Karpas-422 (cell line): ENCODE measurements at places on chromosomes 7 and 10. TPM values are rescaled to one million over a fixed set of nuclear protein-coding genes. Genes with fewer than 3 reads are reported as not detected.

DNA sequence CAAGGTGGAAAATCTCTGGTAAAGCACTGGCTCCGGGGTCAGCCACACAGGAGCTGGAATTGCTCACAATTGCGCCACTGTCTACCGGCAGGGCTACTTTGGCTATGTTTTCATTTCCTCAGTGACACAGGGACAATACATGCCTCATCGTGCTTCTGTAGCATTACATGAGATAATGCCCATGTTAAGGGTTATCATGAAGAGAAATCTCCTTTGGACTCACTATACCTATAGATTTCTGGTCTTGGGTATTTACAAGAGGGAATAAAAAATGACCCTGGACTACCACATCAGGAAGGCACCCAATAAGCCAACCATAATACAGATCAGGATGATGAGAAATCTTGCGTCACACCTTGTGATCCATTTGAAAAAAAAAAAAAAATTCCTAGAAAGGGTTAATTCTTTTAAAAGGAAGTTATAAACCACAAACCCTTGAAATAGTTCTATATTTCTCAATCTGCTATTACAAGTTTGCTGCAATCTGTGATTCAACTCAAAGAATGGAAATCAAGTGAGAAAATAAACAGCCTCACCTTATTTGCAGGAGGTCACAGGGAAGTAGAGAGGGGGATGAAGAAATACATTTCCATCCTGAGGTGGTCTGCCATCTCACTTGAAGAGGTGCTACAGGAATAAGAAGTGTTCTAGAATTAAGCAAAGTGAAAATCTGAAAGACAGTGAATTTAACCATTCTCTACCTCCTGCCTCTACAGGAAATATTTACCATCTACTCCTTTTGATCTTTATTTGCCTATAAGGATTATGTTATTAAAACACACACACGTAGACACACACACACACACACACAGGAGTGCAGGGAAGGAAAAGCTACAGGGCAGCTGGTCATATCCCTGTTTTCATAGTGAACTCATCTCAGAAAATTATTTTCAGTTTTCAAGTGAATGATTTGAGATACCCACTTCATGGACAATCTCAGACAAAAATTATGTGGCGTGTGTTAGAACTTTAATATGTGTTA, 231.3 kb upstream of the CELF2 start:
- DNase-seq: no peak

DNA sequence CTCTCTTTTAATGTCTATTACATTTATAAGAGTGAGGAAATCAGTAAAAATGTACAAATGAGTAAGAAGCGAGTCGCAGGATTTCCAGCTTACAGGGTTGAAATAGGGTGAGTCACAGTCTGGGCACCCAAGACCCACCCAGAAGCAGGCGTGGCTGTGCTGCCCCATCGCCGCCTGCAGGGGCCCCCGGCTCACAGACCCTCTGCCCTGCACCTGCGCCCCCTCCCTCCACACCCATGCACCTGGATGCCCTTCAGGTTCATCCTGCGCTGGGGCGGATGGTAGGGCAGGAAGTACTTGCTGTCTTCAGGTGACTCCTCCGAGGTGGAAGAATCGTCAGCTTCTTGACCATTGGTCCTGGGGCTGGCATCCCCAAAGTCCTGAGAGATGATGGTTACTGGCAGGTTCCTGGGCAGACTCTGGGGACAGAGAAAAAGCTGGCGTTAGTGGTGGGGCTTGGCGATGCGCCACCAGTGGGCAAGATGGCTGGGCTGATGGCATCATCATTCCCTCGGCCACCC, 90.2 kb upstream of the GNA12 start:
- no peak for DNase-seq

DNA sequence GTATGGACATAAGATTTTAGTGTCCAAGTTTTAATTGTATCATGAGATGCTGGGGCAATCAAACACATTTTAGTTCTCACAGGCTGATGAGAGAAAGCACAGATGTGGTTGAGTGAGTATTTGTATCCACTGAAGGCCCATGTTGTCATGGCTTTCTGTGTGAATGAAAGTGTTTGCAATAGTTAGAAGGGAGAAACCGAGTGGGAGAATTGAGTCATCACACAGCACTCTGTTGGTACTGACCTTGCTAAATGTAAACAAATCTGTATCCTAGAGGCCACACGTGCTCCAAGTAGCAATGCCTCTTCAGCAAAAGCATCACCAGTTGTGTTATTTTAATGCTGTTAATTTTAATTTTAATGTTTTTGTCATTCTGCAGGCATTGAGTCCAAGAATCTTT, 121.2 kb downstream of the EMX2 start:
- no peak for DNase-seq

DNA sequence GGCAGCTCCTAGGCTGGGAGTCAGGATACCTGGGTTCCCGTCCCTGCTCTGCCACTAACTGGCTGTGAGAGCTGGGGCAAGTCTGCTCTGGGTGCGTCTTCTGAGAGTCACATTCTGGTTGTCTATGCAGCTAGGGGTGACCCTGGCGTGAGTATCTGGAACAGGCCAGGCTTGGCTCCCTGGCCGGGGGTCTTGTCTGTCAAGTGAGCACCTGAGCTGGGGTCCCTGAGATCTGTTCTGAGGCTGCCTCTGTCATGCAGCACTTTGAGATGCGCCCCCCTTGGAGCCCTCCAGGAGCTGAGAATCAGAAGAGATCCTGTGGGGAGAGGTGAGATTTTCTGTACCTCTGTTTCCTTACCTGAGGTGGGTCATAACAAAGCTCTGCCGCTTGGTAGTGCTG, 7.5 kb downstream of the AGAP3 start:
- DNase-seq: no peak

DNA sequence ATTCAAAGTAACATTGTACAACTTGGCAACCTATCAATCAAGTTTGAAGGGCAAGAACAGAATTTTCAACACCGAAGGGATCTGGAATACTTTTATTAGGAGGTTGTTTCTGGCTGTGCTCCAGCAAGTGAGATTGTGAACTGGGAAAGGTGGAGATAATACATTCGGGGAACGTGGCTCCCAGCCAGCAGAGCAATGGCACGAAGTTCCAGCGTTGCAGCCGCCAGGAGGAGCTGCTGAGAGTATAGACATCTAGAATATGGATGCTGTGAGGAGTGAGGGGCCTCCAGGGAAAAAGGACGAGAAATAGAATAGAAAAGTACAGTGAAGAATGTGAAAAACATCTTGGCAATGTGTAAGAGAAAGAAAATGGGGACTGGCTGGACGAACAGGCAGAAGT, 69.5 kb downstream of the TCERG1L start:
- peak; percentile 75 for DNase-seq

SCART1 gene
- total RNA-seq: 6.9 and 7.0 TPM in 2 replicates

DNA sequence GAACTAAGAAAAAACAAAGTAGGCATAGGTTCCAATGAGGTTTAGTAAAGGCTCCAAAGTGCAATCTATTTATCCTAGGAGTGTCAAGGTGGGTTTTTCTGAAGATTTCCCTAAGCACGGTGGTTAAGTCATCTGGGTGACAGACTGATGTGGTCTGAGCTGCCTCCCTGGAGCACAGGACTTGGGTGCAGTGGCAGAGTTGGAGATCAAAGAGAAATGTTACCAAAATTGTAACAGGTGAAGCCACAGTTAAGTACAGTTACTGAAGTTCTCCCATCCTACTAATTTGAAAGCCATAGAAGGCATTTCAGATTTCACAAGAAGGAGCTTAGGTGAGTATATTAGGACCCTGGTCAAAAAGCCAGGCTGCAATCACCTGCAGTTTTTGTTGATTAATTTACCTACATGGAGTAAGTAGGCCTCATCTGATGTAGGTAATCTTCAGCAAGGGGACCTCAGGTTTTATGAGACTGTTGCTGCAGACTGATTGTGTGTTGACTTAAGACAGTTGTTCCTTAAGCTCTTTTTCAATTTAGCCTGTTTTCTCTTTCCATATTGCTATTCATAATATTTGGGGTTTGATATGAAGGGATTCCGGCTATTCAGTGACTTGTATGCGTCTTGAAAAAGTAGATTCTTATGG, 3.0 kb downstream of the DLX6 start:
- DNase-seq: no peak

GRCh38 chr7:82699773-82700186, 256.2 kb upstream of the CACNA2D1 start:
- no peak for DNase-seq

DNA sequence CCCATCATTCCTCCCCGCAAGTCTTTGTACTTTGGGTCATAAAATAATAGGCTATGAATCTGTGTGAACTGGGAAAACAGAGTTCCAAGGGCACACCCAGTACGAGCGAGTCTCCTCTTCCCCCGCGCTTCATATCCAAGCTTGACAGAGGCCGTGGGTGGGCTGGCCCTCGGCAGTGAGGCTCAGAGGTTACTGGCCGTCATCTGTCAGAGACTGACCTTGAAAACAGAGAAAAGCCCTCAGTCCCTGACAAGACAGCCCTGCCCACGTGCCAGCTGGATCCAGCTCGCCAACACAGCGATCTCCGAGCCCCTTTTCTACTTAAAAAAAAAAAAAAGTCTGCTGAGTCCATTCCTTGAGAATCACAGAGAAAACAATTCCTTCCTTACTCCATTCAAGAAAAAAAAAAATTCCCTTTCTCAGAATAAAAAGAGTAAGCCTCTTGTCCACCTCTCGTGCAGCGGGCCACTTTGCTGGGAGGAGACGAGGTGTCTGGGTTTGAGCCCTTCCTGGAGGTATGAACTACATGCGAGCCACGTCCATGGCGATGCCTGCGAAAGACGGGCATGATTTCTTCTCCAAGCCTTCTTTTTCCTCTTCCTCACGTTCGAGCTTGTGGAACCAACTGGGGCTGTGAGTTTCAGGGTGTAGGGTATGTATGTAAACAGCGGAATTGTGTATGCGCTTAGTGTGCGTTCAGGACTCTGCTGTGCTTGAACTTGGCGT, 744 bp upstream of the BICC1 start:
- DNase-seq: no peak

TLX1 gene
- total RNA-seq: not detected in 2 replicates

DNA sequence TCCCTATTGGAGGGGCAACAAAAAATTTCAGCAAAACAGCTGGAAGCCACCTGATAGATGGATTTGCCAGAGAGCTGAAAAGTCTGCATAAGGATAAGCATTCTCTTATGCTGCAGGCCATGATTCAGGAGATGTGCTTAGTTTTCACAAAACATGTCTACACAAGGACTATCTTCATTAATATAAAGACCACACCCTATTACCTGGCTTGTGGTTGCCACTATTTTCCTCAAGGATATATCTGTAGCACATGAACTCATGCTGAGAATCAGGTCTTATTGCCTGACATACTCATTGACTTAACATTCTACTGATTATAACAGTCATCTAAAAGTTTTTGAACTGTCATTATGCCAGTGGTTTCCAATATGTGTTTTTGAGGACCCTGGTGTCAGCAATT, 7.1 kb upstream of the COL17A1 start:
- no peak for DNase-seq

APBB1IP gene
- total RNA-seq: 22.7 and 34.7 TPM in 2 replicates

EIF4H gene
- 200 and 286 TPM in 2 replicates for total RNA-seq

DNA sequence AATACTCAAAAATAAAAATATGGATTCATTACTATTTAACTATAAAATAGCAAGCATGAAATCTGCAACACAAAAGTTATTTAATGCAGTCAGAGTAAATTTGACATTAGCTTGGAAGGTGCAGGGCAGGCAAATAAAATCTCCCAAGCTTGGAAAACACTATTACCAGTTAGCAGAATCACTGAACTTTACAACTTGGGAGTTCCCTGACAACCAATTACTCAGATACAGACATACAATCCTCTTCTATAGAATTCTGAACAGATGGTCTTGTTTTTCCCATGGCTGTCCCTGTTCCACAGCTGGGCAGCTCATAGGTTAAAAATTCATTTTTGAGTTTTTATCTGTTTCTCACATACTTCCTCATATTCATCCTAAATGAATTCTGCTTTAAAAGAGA, 1002.6 kb downstream of the SORCS3 start:
- DNase-seq: no peak

CYP2W1 gene
- total RNA-seq: not detected in 2 replicates

DNA sequence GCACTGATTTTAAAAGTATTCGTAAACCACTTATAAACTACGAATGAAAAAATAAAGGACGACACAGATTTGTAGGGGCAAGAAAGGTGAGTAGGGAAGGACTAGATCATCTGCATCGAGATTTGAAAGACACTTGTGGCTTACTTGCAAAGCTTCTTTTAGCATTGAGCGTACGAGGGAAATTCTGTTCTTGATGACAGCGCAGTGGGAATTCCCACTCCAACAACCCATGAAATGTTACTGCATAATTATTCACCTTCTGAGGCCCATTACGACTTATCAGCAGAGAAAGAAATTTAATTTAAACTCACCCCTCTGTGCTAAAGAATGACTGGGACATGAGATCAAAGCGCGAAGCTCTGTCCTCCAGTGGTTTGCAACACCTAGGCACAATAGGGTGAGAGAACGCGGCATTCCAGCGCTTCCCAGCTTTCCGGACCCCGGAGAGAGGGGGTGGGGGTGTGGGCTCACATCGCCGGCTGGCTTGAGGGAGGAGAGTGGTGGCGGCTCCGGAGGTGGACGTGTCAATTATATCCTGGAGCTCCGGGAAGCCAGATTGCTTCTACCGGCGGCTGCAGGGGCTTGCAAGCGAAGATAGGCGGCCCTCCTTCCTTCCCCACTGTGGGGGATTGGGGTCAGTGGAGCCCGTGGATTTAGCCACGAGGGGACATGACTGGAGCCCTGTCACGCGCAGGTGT, 10.3 kb downstream of the SP8 start:
- no peak for DNase-seq
